Activated CD4-positive, alpha-beta T cell treated with anti-CD3 and anti-CD28 coated beads, Interleukin-2, amount 10 ng/mL, durations not matched to agents 24 days and 14 days (primary cell): ENCODE measurements at places on chromosomes 2 and 18. TPM values are rescaled to one million over a fixed set of nuclear protein-coding genes. Genes with fewer than 3 reads are reported as not detected.

Gene GPR39
- total RNA-seq = not detected in 2 replicates

Gene TTC39C
- total RNA-seq = 28.8 and 29.2 TPM in 2 replicates

Gene EML6
- 0.77 and 0.83 TPM in 2 replicates for total RNA-seq

Gene TFCP2L1
- total RNA-seq = 0.12 TPM in 1 of 2 replicates, not detected in the other

Gene PROM2
- 0.54 and 1.4 TPM in 2 replicates for total RNA-seq

Gene CRACDL
- 0.07 and 0.12 TPM in 2 replicates for total RNA-seq

Gene CFAP53
- total RNA-seq = 0.38 and 0.63 TPM in 2 replicates

Gene IL1A
- 9.4 and 10.2 TPM in 2 replicates for total RNA-seq

Gene AGAP1
- total RNA-seq = 2.3 and 3.8 TPM in 2 replicates

Gene GKN2
- not detected in 2 replicates for total RNA-seq

Gene ERFE
- total RNA-seq = 0.24 and 0.37 TPM in 2 replicates

Gene FBXO15
- 1.2 and 1.3 TPM in 2 replicates for total RNA-seq

Gene SCG2
- not detected in 2 replicates for total RNA-seq

Gene TACR1
- not detected in 2 replicates for total RNA-seq

Gene PRKAG3
- not detected in 2 replicates for total RNA-seq

Gene CLEC4F
- not detected in 2 replicates for total RNA-seq

Gene ZNF638
- 90.2 and 91.5 TPM in 2 replicates for total RNA-seq

Gene ARHGAP28
- not detected in 2 replicates for total RNA-seq

Gene CNTNAP5
- total RNA-seq = not detected in 2 replicates

Gene SEMA4F
- 3.5 and 4.8 TPM in 2 replicates for total RNA-seq

Gene UGT1A3
- total RNA-seq = not detected in 2 replicates

Gene SOWAHC
- 0.26 TPM in 2 replicates for total RNA-seq

Gene SLC14A1
- total RNA-seq = 0.86 and 0.97 TPM in 2 replicates

Gene SPP2
- total RNA-seq = not detected in 2 replicates

Gene PCARE
- total RNA-seq = not detected in 2 replicates

Gene AQP12B
- not detected in 2 replicates for total RNA-seq

Gene TMEM198
- 3.1 and 3.4 TPM in 2 replicates for total RNA-seq

Gene TMEM163
- total RNA-seq = 0.23 TPM in 1 of 2 replicates, not detected in the other

Gene PID1
- not detected in 2 replicates for total RNA-seq

Gene KCNS3
- total RNA-seq = not detected in 2 replicates

Gene GREB1L
- total RNA-seq = not detected in 2 replicates

Gene COL4A4
- not detected in 2 replicates for total RNA-seq

Gene IL36RN
- not detected in 2 replicates for total RNA-seq

Gene DARS1
- 153 and 160 TPM in 2 replicates for total RNA-seq

Gene UGT1A5
- not detected in 2 replicates for total RNA-seq

Gene CFLAR
- total RNA-seq = 402 and 415 TPM in 2 replicates

Gene TRIM54
- 0.33 and 0.47 TPM in 2 replicates for total RNA-seq

Gene IL1RL2
- total RNA-seq = 0.09 and 0.12 TPM in 2 replicates

Gene PUS10
- 7.8 and 8.4 TPM in 2 replicates for total RNA-seq

Gene SCN7A
- total RNA-seq = not detected in 2 replicates
